Spinal cord (tissue), 10 donors: ENCODE measurements at places on chromosomes 6 and 20. TPM values are rescaled to one million over a fixed set of nuclear protein-coding genes. Genes with fewer than 3 reads are reported as not detected.

GRCh38 chr6:65545920-65546319, 161.1 kb downstream of the EYS start:
- no peaks in the 10 kb centered on the region for H3K27me3 ChIP-seq
- no peaks in the 10 kb centered on the region for H3K4me1 ChIP-seq
- H3K27ac ChIP-seq, result no peak overlapping the region
- no peak overlapping the region for H3K4me3 ChIP-seq

GRCh38 chr6:55758156-55758937, 117.0 kb downstream of the BMP5 start:
- no peak overlapping the region for H3K4me3 ChIP-seq
- H3K4me1 ChIP-seq, result no peaks in the 10 kb centered on the region
- H3K36me3 ChIP-seq, result no peaks in the 10 kb centered on the region
- H3K27me3 ChIP-seq, result no peaks in the 10 kb centered on the region
- no peak for DNase-seq

DNA sequence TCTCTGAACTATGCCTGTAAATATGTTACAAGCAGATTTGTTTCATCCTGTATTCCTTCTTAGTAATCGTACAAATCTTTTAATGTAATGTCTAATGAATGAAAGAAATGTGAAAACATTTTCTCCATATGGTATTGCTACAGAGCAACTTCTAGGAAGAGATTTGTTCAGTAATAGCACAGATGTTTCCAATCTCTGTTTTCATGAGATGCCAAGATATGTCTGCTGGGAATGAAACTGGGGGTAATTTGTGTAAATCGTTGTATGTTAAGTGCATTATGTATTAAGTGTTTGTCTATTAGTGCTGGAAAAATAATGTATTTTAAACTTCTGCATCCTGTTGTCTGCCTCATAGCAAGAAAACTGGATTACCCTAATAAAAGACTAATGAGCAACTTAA, 722.2 kb upstream of the EYS start:
- H3K4me3 ChIP-seq, result no peak overlapping the region
- no peaks in the 10 kb centered on the region for H3K36me3 ChIP-seq
- DNase-seq, result no peak
- no peaks in the 10 kb centered on the region for H3K4me1 ChIP-seq

DNA sequence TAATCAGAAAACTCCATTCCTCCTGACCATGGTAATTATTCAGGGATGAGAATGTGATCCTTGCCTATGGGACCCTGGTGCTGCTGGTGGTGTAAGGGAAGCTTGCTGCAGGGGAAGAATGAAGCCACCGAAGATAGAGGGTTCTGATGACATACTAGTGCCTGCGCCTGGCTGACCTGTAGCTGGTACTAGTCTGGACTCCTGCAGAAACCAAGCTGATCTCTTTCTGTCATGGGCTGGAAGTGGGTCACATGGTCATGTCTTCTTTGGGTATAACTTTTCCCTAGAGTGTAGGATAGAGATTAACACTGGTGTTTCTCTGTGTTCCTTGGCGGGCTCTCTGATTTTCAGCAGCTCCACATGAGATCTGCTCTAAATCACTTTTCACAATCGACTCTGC, 8.6 kb upstream of the SLC4A11 start:
- peaks cover 12% of the 10 kb centered on the region for H3K4me1 ChIP-seq
- H3K4me3 ChIP-seq, result no peak overlapping the region
- no peak for DNase-seq
- no peak overlapping the region for H3K27ac ChIP-seq
- peaks cover 14% of the 10 kb centered on the region for H3K27me3 ChIP-seq
- peaks cover 39% of the 10 kb centered on the region for H3K36me3 ChIP-seq

DNA sequence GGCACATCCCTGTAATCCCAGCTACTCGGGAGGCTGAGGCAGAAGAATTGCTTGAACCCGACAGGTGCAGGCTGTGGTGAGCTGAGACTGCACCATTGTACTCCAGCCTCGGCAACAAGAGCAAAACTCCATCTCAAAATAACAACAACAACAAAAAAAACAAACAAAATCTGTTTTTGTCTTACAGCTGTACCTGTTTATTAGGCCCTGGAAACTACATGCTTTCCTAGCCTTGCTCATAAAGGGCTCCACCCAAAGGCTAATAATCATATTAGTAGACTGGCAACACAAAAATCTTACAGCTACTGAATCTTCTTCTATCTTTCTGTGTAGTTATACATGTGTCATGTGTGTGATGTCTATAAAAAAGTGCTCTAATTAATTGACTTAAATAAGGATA, 503.9 kb upstream of the EYS start:
- DNase-seq, result no peak
- H3K27ac ChIP-seq, result no peak overlapping the region
- no peaks in the 10 kb centered on the region for H3K4me1 ChIP-seq
- no peak overlapping the region for H3K4me3 ChIP-seq
- H3K27me3 ChIP-seq, result no peaks in the 10 kb centered on the region
- no peaks in the 10 kb centered on the region for H3K36me3 ChIP-seq

- H3K4me3 ChIP-seq, result no peak overlapping the region
- no peaks in the 10 kb centered on the region for H3K4me1 ChIP-seq
Measured at GRCh38 chr6:90045535-90045934, 151.3 kb downstream of the GJA10 start.

GRCh38 chr6:119896806-119897205, 547.2 kb upstream of the MAN1A1 start:
- H3K27me3 ChIP-seq, result no peaks in the 10 kb centered on the region
- H3K4me3 ChIP-seq, result no peak overlapping the region
- no peaks in the 10 kb centered on the region for H3K36me3 ChIP-seq

DNA sequence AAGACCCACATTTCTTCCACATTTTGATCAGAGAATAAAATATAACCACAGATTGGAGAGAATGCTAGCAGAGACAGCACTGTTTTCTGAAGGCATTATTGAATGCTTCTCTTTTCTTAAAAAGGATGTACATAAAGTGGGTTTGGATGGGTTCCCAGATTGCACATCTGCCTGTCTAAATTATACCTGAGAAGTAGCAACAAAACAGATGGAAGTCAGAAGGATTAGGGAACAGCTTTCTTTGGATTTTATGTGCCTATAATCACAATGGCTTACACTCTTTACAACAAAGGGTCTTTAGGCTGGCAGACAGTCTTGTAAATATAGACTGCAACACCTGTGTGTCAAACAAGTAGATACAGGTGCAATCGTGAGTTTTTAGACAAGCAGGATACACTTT, 622.2 kb upstream of the MANEA start:
- no peak overlapping the region for H3K4me3 ChIP-seq
- H3K27ac ChIP-seq, result no peak overlapping the region
- H3K27me3 ChIP-seq, result no peaks in the 10 kb centered on the region
- DNase-seq, result no peak
- H3K4me1 ChIP-seq, result no peaks in the 10 kb centered on the region

GRCh38 chr20:57842720-57843119, 132.9 kb upstream of the PMEPA1 start:
- no peak overlapping the region for H3K4me3 ChIP-seq
- DNase-seq, result peak; percentile 79
- no peaks in the 10 kb centered on the region for H3K36me3 ChIP-seq
- no peaks in the 10 kb centered on the region for H3K27me3 ChIP-seq

GRCh38 chr20:10925767-10926166, 252.0 kb upstream of the JAG1 start:
- no peak overlapping the region for H3K4me3 ChIP-seq
- no peaks in the 10 kb centered on the region for H3K27me3 ChIP-seq
- no peak overlapping the region for H3K27ac ChIP-seq
- H3K4me1 ChIP-seq, result no peaks in the 10 kb centered on the region

- H3K27ac ChIP-seq, result no peak overlapping the region
- H3K4me1 ChIP-seq, result peaks cover 1% of the 10 kb centered on the region
- no peak overlapping the region for H3K4me3 ChIP-seq
- no peaks in the 10 kb centered on the region for H3K27me3 ChIP-seq
- DNase-seq, result no peak
Measured at GRCh38 chr6:39865011-39865888, 69.0 kb downstream of the MOCS1 start.

- no peaks in the 10 kb centered on the region for H3K4me1 ChIP-seq
- no peaks in the 10 kb centered on the region for H3K27me3 ChIP-seq
- H3K27ac ChIP-seq, result no peak overlapping the region
- no peaks in the 10 kb centered on the region for H3K36me3 ChIP-seq
- no peak for DNase-seq
- no peak overlapping the region for H3K4me3 ChIP-seq
Measured at GRCh38 chr6:1053586-1053985, 258.3 kb upstream of the FOXQ1 start.

DNA sequence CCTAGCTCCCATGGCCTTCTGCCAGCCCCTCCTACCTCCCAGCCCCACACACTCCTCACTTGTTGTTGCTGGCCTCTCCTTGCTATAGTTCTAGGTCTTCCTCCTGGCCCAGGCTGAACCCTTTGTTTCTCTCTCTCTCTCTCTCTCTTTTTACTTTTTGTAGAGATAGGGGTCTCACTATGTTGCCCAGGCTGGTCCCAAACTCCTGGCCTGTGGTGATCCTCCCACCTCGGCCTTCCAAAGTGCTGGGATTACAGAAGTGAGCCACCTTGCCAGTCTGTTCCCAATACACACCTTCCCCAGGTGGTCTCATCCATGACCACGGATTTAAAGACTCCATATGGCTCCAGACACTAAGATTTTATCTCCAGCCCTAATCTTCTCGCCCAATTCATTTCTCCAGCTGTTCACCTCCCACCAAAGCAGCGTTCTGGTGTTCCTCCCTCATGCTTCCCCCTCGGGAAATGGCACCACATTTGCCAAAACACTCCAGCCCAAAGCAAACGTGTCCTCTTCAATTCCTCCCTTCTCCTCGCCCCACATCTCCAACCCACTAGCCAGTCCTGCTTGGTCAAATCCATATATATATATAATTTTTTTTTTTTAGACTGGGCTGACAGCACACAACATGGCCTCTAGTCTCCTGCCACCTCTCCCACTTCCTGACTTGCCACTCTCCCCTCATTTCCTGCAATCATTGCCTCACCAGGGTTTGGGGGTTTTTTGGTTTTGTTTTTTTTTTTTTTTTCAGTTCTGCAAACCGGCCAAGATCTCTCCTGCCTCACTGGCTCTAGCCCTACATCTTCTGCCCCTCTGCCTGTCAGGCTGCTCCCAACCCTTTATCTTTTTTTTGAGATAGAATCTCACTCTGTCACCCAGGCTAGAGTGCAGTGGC, 104.4 kb downstream of the NCR2 start:
- H3K36me3 ChIP-seq, result no peaks in the 10 kb centered on the region
- no peak overlapping the region for H3K27ac ChIP-seq
- no peak for DNase-seq
- H3K27me3 ChIP-seq, result peaks cover 17% of the 10 kb centered on the region
- H3K4me1 ChIP-seq, result peaks cover 32% of the 10 kb centered on the region

GRCh38 chr6:99802396-99803031, 191.5 kb downstream of the MCHR2 start:
- no peak for DNase-seq
- H3K4me1 ChIP-seq, result no peaks in the 10 kb centered on the region
- H3K27ac ChIP-seq, result no peak overlapping the region
- no peaks in the 10 kb centered on the region for H3K27me3 ChIP-seq

- H3K4me1 ChIP-seq, result peaks cover 6% of the 10 kb centered on the region
- DNase-seq, result no peak
- no peak overlapping the region for H3K4me3 ChIP-seq
- no peak overlapping the region for H3K27ac ChIP-seq
Measured at GRCh38 chr20:43752561-43753301, 25.9 kb upstream of the GTSF1L start.

GRCh38 chr6:158813032-158813431, 6.1 kb downstream of the EZR start:
- peaks cover 27% of the 10 kb centered on the region for H3K4me1 ChIP-seq
- H3K27me3 ChIP-seq, result peaks cover 4% of the 10 kb centered on the region
- no peak overlapping the region for H3K4me3 ChIP-seq
- no peak overlapping the region for H3K27ac ChIP-seq
- H3K36me3 ChIP-seq, result peaks cover 2% of the 10 kb centered on the region

DNA sequence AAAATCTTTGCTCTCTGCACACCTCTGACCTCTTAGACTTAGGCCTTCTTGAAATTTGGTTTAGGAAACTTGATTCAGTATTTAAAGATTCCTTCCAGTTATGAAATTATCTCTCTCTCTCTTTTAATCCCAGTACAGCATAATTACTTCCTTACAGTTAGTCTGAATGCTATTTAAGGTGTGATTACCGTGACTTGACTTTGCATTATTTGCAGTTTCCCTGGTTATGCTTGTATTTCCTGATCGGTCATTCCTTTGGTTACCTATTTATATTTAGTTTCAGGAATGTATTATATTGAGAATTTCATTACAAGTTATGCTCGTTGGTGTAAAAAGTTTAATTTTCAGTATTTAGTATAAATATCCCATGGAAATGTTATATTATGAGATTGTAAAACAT, 16.3 kb downstream of the TMEM170B start:
- no peaks in the 10 kb centered on the region for H3K36me3 ChIP-seq
- no peak for DNase-seq
- H3K4me3 ChIP-seq, result no peak overlapping the region

DNA sequence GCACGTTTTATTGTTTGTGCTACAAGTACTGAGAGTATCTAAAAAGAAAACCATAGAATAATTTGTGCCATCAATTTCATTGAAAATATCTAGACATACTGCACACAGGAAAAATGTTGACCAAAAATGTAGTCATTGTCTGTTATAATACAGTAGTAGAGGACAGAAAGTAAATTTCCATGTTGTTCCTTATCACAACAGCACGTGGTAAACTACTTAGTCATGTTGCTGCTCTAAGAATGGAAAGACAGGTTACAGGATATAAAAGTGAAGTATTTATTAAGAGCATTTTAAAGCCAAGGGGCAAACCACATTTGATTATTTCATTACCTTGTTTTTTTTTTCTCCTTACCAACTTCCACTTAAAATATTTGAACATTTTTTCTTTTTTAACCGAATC, 89.0 kb upstream of the CEP85L start:
- DNase-seq, result no peak
- H3K27ac ChIP-seq, result no peak overlapping the region
- H3K27me3 ChIP-seq, result no peaks in the 10 kb centered on the region
- H3K4me1 ChIP-seq, result no peaks in the 10 kb centered on the region
- H3K4me3 ChIP-seq, result no peak overlapping the region

DNA sequence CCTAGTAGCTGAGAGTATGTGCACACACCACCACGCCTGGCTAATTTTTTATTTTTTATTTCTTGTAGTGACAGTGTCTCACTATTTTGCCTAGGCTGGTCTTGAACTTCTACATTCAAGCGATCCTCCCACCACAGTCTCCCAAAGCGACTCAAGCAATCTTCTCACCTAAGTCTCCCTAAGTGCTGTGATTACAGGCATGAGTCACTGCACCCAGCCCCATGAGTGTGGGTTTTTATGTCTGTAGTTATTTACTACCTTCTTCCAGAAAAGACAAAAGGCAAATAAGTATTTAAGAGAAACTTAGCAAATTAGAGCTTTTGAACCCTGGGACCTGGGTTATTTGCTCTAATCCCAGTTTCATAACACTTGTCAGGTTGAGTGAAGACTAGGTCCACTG, 92.3 kb upstream of the HCRTR2 start:
- no peaks in the 10 kb centered on the region for H3K36me3 ChIP-seq
- no peak overlapping the region for H3K27ac ChIP-seq
- no peak for DNase-seq
- no peak overlapping the region for H3K4me3 ChIP-seq
- H3K4me1 ChIP-seq, result no peaks in the 10 kb centered on the region

Gene CD109
- total RNA-seq, result 11.5 TPM

Gene CCN5
- 0.17 TPM for total RNA-seq

Gene RIPK1
- total RNA-seq, result 17.4 TPM

Gene NDUFAF4
- 22.1 TPM for total RNA-seq

Gene SRF
- 17.7 TPM for total RNA-seq

Gene CYP21A2
- total RNA-seq, result 0.30 TPM

Gene ARMC2
- 13.6 TPM for total RNA-seq

Gene TSPO2
- 0.66 TPM for total RNA-seq

Gene ZKSCAN3
- total RNA-seq, result 9.1 TPM

Gene ZNF311
- total RNA-seq, result 5.6 TPM

Gene DSE
- 38.4 TPM for total RNA-seq
